ENCODE measurements at places on chromosomes 11 and 22.

- no peak for DNase-seq
Observed at GRCh38 chr11:19957294-19957943, 202.9 kb downstream of the DBX1 start.

DNA sequence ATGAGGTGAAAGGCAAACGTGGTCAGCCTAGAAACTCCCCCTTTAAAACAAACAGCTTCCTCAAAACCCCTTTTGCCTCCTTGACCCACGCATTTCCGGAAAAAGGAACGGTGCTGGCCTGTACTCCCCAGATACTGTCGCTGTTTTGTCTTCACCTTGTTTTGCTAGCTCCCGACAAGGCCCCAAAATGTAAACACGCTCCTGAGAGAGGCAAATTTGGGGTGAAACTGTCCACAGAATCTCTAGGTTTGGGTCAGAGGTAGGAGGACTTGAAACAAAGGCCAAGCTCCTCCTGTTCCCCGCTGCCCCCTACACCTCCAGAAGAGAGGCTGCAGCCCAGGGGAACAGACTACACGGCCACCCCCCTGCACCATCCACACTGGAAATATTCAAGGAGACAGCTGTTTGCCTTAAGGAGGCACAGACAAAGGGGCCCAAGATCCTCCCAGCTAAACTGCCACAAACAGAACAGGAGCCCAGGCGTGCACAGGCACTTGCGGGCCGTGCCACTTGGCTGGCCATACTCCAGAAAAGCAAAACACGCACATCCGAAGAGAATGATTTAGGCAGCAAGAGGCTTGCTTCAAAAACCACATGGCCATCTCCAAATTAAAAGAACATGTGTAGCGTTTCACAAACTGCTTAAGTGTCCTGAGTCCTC, 160.5 kb upstream of the GRK3 start:
- no peak for DNase-seq

GRCh38 chr11:6365659-6366058, 24.6 kb upstream of the SMPD1 start:
- DNase-seq, result no peak

DNA sequence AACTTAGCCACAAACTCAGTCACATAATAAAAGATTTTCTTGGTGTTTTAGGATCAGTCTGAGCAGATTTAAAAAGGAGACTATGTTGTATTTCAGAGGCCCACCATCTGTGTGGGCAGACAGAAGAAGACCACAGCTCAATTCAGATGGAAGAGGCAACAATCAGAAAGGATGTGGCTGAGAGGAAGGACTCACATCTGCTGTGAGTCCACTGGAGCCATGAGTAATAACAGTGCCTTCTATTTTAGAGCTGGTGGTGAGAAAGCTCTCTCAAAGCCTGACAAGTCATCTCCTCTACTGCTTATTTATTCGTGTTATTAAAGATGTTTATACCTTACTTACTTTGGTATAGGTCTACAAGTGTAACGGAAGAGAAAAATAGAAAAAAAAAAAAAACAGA, 357.2 kb downstream of the OPCML start:
- no peak for DNase-seq

DNA sequence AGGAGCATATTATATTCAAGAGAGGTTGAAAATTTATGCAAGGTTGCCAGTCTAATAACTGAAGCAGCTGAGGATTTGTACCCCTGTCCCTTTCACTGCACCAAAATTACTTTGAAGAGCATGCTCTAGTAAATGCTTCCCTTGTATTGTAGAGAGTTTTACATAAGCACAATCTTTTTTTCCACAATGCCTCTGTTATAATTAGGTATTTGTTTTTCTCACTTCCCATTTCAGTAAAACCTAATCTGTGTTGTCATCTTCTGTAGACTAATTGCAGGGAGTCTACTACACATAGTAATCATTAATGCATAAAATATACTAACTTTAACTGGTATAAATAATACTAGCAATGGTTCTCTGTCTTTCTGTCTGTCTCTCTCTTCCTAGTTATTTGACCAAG, 718.4 kb upstream of the ANO5 start:
- DNase-seq, result no peak

DNA sequence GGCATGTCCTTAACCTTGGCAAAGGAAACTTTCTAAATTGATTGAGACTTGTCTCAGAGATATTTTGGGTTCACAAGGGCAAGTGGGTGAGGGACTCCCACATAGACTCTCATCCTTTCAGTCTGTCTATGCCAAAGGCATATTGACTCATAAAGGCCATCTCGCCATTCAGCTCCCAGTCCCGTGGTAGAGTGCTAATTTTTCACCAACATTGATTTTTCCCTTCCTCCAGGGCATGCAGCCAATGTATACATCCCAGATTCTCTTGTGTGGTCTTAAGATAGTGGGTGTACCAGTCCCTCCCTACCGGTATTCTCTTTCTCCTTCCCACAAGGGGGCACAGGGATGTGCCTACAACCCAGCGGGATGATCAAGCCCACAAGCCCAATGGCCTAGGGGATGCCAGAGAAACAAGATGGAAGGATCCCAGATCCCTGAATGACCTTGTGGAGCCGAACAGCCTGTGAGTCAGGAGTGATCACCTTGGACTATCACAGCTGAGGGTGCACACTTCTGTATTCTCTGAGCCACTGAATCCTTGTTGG, 7.9 kb downstream of the C11orf96 start:
- DNase-seq, result no peak

- DNase-seq, result no peak
Observed at GRCh38 chr11:134040386-134041302, 28.2 kb upstream of the JAM3 start.

- DNase-seq, result no peak
Observed at GRCh38 chr11:2807025-2807681, 78.4 kb downstream of the CDKN1C start.

GRCh38 chr11:122280870-122281269, 164.9 kb upstream of the BLID start:
- no peak for DNase-seq

GRCh38 chr11:103055221-103055890, 36.6 kb downstream of the DCUN1D5 start:
- DNase-seq, result no peak

GRCh38 chr11:59999691-60000090, 17.3 kb upstream of the OOSP4B start:
- no peak for DNase-seq

DNA sequence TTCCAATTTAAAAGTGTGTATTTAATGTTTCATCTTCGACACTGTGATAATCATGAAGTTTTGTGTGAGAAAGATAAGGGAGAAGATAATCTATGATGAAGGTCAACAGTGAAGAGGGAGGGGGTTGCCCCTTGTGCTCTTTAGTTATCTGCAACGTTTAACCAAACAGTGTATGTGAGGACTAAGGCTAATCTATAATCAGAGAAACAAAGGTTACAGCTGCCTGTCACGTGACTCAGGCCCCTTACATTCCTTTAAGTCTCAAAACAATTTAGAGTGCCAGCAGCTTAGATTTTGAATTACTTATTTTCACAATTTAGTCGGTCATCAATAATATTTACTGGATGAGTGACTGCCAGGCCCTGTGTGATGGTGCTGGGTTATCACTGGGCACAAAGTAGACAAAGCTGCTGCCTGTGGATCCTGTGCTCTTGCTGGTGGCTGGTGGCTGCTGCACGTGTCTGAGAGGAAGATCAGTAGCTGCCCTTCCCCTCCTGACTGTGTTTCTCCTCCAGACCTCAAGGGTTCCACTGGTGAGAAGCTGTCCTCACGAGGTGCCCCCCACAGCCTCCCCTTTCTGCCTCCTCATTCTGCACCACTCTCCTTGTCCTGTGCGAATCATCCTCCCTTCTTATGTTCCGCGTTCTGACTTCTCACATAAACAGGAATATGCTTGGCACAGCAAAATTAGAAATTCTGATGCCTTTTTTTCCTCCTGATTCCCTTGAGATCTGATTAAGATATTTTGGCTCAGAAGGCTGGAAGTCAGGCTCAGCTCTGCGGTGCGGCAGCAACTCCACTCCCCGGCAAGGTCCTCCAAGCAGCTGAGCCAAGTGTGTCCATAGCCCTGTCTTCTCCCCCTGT, 331.1 kb upstream of the B3GAT1 start:
- DNase-seq, result no peak

GRCh38 chr11:22192642-22193347, at the start of gene ANO5:
Gene ANO5, plus strand, starts transcription at chr11:22193085. Its CDS starts 408 bp downstream, at chr11:22193493.
- DNase-seq, result no peak

DNA sequence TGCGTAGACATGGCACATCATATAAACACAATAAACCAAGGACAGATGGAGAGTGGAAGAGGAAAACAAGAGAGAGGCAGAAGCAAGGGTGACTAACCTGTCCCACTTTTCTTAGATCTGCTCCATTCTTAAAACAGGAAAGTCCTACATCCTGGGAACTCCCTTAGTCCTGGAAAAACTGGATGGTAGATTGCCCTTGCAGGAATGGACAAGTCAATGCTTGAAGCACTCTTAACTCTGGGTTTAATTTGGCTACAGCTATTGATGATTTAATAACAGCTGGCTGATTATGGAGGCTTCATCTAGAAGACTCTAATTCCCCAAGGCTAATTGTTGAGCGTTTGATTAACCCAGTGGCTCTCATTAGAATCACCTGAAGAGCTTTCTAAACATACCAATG, 258.8 kb downstream of the MIAT start:
- DNase-seq, result no peak

DNA sequence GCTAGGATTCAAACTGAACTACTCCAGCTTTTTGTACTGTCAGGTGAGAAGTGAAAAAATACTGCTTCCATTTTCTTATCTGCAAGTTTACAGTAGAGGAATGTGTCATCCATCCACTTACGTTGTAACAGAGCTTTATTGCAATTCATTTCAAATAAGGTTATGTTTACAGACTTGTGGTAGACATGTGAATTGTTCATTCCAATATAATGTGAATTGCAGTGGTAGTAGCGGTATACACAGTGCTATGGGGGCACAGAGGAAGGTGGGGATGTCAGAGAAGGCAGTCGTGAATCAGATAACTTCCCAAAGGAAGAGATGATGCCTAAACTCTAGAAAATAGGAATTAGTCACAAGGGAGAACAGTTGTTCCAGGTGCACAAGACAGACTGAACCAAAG, 42.5 kb downstream of the CEP57 start:
- no peak for DNase-seq

DNA sequence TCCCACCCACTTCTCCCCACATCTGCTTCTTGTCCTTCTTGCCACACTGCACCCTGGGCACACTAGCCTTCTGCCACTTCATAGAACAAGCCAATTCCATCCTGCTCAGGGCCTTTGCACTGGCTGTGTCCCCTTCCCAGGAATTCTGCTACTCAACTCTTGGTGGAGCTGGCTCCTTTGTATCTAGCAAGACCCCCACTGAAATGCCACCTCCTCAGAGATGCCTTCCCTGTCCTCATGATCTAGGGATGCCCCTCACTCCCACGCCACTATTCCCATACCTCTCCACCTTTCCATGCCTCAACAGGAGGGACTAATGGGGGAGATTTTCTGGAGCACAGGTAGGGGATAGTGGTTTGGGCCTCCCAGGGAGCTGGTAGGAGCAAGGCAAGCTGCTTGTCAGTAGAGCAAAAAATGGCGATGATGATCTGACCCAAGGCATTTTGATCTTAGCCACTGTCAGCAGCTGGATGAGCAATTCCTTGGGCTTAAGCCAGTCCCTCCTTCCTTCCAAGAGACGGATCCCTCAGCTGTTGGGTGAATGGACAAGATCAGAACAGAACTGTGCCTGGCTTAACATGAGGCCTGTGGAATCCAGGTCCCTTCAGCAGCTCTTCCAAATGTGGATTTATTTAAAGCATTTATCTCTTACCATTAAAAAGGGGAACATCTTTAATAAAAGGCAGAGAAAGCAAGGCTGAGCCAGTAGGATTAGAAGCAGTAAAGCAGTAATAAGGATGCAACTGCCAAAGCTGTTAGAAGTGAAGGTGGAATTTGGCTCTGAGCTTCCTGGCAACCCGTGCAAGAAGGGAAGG, 4.0 kb upstream of the PRDM11 start:
- no peak for DNase-seq

DNA sequence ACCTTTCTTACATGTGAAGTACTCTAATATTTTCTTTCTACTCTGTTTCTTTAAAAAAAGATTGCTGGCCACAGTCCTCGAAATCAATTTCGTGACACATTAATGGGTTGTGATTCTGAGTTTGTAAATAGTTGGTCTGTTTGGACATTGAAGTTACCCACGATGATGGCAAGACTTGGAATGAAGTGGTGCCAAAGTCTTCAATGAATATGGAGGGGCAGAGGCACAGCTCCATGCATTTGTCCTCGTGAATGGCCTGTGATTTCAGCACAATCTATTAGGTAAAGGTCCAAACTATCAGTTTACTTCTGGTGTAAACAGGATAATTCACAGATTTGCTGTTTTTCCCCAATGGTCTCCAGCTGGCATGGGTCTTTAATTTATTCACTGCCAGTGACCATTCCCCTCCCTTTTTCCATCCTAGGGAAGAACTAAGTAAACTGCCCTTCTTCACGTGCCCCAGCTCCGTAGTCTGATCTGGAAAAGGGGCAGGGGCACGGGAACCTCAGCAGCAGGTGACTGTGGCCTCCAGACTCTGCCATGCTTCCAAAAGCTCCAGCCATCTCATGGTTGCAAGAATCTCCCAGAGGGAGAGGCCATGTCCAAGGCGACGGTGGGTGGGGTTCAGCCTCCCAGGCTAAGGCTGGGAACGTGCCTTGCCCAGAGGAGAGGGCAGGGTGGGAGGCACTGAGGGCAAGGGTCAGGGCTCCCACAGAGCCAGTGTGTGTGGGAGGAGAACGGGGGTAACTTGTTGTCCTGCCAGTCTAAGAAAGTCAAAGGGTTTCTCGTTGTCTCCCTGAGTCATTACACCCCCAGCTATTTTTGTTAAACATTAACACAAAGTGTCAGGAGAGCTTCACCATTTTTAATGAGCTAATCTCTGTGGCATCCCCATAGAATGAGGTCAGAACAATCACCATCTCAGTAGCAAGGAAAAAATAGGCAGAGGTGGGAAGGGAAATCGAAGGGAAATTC, 16.9 kb upstream of the PEX26 start:
- DNase-seq, result no peak

- no peak for DNase-seq
Observed at GRCh38 chr11:72745925-72746550, 6.2 kb downstream of the ARAP1 start.

- DNase-seq, result no peak
Observed at GRCh38 chr11:61150706-61151544, 10.3 kb downstream of the VPS37C start.

DNA sequence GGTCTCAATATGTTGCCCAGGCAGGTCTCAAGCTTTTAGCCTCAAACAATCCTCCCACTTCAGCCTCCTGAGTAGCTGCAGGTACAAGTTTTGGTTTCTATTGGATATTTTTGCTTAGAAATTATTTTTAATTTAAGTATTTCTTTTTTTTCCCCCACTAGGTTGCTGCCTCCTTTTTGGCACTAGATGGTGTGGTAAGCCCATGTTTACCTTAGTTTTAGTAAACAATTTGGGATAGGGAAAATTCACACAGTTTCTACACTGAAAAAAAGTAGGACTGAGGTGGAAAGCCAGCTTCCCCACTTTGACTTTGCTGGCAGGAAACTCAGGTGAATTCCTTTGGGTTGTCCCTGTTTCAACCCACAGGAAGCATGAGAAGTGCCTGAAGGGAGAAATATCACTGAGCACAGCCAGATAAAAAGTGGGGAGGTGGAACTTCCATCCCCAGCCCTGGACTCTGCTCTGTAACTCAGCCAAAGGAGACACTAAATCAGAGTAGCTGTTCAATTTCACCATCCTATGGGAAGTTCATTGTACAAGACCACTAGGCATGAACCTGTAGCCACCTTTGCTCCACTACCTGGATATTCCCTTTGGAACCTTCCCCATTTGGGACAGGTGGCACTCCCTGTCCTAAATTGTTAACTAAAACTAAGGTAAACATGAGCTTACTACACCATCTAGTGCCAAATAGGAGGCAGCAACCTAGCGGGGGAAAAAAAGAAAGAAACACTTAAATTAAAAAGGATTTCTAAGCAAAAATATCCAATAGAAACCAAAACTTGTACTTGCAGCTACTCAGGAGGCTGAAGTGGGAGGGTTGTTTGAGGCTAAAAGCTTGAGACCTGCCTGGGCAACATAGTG, 154.4 kb upstream of the FAT3 start:
- no peak for DNase-seq

Measured in activated T-helper 9 cell treated with anti-CD3 and anti-CD28 coated beads, Interleukin-2, amount 50 U/mL, for 16 hours (primary cell).